Stimulated activated CD4-positive, alpha-beta T cell treated with anti-CD3 and anti-CD28 coated beads, Interleukin-4, amount 100 ng/mL, for 4 hours (primary cell): ENCODE measurements at places on chromosomes 6 and 20.

DNA sequence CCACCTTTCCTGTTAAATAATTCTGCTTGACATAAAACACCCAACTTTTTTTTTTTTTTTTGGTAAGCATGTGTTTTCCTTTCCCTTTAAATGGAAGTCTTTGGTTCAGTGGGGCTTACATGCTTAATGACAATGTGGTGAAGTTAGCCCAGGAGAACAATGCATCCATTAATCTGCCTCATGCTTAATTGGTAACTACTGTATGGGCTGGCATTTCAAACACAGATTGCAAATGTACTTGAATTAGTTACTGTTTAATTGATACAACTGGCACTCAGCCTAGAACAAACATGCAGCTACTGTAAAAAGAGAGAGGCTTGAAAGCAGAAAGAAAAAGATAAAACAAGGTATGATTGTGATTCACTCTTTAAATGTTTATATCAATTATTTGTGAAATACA, 483.6 kb upstream of the NOX3 start:
- no peak for DNase-seq

DNA sequence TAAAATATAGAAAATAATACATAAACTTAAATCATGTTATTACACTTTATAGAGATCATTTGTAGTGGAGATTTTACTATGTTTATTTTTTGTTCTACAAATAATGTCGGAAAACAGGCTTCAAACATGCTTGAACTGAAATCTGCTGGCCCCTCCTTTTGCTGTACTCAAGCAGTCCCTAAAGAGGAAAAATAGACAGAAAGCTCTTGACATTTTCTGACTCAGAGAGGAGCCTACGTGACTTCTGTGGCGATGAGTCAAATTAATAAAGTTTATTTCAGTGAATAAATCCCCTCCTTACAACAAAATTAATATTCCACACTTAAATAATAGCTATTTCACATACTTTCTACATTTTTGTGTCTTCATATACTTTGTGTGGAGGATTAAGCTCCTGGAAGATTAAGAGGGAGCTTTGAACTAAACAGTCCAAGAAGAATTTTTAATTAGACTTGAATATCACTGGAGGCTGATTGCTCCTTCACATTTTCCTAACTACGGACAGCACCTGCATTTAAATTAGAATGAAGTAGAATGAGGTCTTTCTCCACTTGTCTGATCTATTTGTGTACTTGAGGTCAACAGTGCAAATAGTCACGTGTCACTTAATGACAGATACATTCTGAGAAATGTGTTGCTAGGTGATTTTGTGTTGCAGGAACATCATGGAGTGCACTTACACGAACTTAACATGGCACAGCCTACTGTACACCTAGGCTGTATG, 1.7 kb upstream of the TREM1 start:
- no peak for DNase-seq

DNA sequence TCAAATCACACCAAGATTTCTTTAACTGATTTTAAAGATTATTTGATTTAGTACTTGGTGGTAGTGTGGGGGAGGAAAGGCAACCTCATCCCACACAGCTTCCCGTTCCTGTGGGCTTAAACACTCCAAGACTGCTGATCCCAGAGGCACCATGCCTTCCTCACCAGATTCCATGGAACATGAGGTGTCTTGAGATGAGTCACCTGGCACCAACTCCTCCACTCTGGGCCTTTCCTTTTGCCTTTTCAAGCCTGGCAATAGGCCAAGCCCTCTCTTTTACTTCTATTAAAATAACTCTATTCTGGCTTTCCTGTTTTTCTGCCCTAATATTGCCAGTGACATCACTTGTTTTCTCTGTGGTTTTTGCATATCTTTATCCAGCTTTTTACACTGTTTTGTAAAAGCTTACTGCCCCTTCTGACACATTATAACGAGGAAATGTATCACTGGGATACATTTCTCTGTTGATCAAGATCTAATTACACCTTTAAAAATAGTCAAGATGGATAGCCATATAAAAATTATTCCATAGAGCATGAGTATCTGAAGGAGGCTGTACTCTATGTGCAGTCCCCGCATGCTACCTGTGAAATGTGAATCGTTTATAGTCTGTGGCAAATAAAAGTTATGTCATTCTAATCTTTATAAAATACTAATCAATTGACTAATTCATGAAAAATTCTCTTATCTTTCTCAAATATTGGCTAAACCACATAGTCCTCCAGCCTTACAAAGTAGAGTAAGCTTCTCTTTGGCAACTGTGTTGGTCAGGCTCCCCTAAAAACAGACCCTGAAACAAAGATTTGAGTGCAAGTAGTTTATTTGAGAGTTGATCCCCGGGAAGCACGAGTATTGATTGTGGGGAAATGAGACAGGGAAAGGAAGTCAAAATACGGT, 257.8 kb upstream of the KCNQ5 start:
- no peak for DNase-seq

- DNase-seq: no peak
Observed at GRCh38 chr6:134398453-134398852, 80.5 kb upstream of the SGK1 start.

DNA sequence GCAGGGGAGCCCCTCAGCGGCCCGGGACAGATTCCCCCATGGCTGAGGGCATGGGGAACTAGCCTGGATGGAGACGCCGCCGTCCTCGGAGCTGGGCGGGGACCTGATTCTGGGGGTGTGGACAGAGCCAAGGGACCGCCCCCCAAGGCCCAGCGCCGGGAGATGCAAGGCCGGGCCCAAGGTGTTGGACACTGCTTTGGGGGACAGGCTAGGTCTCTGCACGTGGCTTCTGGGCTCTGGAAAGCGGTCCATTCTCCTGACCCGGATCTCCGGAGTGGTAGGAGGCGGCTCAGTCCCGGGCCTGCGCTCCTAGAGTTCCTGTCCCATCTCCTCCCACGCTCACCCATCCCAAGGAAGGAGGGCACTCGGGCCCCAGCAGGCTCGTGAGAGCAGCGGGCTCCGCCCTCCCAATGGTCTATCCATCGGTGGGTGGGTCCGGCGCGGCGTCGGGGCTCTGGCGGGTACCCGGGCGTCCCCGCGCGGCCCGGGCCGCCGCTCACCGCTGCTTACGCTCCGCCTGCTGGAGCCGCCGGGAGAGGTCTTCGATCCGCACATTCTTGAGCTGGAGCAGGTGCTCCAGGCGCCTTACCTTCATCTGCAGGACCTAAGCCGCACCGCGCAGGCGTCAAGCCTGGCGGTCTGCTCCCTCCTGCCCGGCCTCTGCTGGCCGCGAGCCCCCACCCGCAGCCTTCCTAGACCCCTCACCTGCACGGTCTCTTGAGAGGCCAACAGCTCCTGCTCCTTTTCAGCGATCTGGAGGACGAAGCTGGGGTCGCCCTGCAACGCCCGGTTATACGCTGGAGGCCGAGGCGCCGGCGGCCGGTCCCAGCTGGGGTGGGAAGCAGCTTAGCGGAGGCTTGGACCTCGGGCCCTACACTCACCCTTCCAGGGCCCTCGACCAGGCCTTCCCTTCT, 3.3 kb downstream of the SPEF1 start:
- peak; percentile 48 for DNase-seq

GRCh38 chr6:71250099-71250602, 38.5 kb upstream of the OGFRL1 start:
- no peak for DNase-seq

- no peak for DNase-seq
Observed at GRCh38 chr6:79111549-79111948, 33.5 kb upstream of the PHIP start.
